ENCODE measurements at places on chromosomes 4 and X. TPM values are rescaled to one million over a fixed set of nuclear protein-coding genes. Genes with fewer than 3 reads are reported as not detected.

GRCh38 chr4:21885770-21886169 lies 62.8 kb downstream of the KCNIP4 start:
- no peaks in the 10 kb centered on the region for H3K27me3 ChIP-seq
- DNase-seq: no peak
- H3K36me3 ChIP-seq: no peaks in the 10 kb centered on the region
- H3K4me1 ChIP-seq: no peaks in the 10 kb centered on the region
- no peak overlapping the region for H3K27ac ChIP-seq

GRCh38 chrX:9897761-9898161 lies 69.4 kb upstream of the CLDN34 start:
- H3K36me3 ChIP-seq: no peaks in the 10 kb centered on the region
- H3K4me3 ChIP-seq: no peak overlapping the region
- H3K27me3 ChIP-seq: no peaks in the 10 kb centered on the region
- no peak for DNase-seq

- no peaks in the 10 kb centered on the region for H3K36me3 ChIP-seq
- H3K27ac ChIP-seq: no peak overlapping the region
- H3K27me3 ChIP-seq: peaks cover 4% of the 10 kb centered on the region
- DNase-seq: no peak
- H3K4me1 ChIP-seq: no peaks in the 10 kb centered on the region
Observed at GRCh38 chr4:44722001-44722400, 4.4 kb downstream of the GNPDA2 start.

- no peaks in the 10 kb centered on the region for H3K36me3 ChIP-seq
- H3K27me3 ChIP-seq: no peaks in the 10 kb centered on the region
- H3K4me1 ChIP-seq: no peaks in the 10 kb centered on the region
- no peak overlapping the region for H3K4me3 ChIP-seq
Observed at GRCh38 chr4:17310269-17310652, 201.6 kb downstream of the QDPR start.

- H3K4me1 ChIP-seq: no peaks in the 10 kb centered on the region
- no peaks in the 10 kb centered on the region for H3K36me3 ChIP-seq
- DNase-seq: no peak
- no peak overlapping the region for H3K4me3 ChIP-seq
Observed at GRCh38 chr4:46930891-46931290, 21.8 kb upstream of the COX7B2 start.

DNA sequence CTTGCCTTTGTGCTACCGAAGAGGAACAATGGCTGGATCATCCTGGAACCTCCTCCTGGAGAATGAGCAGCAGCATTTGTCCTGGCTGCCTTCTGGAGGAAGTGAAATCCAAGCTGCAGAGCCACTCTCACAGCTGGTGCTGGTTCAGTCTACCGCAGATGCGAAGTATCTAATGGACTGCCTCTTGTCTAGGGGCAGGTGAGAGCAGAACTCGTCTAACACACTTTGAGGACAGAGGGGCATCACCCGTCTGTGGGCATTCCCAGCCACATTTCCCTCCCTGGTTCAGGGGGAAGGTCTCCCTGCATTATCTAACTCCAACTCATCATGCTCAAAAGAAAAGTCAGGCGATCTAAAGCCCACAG lies 338.2 kb upstream of the GATB start:
- no peaks in the 10 kb centered on the region for H3K36me3 ChIP-seq
- no peak overlapping the region for H3K27ac ChIP-seq
- no peaks in the 10 kb centered on the region for H3K4me1 ChIP-seq
- no peak for DNase-seq
- no peak overlapping the region for H3K4me3 ChIP-seq
- H3K27me3 ChIP-seq: no peaks in the 10 kb centered on the region

DNA sequence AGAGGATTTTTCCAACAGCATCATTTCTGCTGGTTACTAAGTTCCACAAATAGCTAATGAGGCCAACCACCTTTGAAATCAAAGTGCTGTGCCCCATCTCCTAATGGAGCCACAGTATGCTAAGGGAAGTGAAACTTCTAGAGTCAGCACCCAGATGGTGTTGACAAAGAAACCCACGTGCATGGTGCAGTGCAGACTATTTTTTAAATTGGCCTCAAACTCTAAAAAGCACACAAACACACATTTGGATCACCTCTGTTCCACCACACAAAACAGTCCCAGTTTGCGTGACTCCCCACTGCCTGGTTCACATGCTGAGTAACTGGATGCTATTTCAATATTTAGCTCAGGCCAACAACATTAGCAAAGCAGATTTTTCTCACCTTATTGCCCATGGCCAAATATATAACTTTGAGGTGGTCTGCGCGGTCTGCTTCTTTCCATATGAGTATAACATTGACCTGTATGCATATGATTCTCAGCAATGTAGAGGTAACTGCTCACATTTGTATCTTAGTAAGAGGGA lies 69.9 kb downstream of the AMELX start:
- H3K27ac ChIP-seq: no peak overlapping the region
- H3K4me1 ChIP-seq: no peaks in the 10 kb centered on the region
- no peak overlapping the region for H3K4me3 ChIP-seq
- DNase-seq: no peak

DNA sequence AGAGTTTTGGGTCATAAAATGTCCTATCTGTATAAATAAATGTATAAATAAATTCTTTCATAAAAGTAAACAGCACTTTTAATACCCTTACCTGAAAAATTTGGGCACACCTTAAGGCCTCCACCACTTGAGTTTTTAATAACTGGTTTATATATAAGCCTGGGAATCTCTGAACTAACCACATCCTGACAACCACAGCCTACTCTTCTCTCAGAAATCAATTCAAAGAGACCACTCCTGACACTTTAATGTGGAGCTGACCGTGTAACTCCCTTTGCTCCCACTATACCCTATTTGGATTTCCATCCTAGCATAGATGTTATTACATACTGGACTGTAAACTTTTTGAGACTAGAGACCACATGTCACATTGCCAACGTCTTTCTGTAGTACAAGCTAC lies 3.5 kb downstream of the FBXL5 start:
- no peak for DNase-seq
- no peak overlapping the region for H3K27ac ChIP-seq
- no peaks in the 10 kb centered on the region for H3K27me3 ChIP-seq
- H3K4me1 ChIP-seq: peaks cover 8% of the 10 kb centered on the region

DNA sequence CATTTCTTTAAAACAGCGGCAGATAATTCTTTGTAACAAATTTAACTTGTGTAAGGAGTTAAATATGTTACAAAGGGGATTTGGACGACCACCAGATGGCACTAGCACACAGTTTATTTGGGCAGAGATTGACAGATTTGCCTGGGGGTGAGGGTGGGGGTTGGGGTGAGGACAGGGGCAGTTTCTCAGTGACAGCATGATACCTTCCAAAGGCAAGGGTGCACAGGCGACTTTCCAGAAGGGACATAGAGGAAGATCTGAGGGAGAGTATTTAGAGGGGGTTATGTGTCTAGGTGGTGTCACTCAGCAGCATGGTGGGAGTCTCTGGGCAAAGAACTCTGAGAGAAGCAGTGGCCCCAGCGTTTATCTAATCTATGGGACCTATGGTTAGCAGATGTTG lies 9.6 kb upstream of the TMA16 start:
- H3K4me1 ChIP-seq: no peaks in the 10 kb centered on the region
- H3K4me3 ChIP-seq: no peak overlapping the region
- H3K27me3 ChIP-seq: no peaks in the 10 kb centered on the region
- H3K27ac ChIP-seq: no peak overlapping the region

- peaks cover 5% of the 10 kb centered on the region for H3K4me1 ChIP-seq
- no peaks in the 10 kb centered on the region for H3K36me3 ChIP-seq
- H3K27me3 ChIP-seq: peaks cover 100% of the 10 kb centered on the region
- H3K4me3 ChIP-seq: no peak overlapping the region
Observed at GRCh38 chr4:80201252-80202151, 4.2 kb downstream of the PRDM8 start.

DNA sequence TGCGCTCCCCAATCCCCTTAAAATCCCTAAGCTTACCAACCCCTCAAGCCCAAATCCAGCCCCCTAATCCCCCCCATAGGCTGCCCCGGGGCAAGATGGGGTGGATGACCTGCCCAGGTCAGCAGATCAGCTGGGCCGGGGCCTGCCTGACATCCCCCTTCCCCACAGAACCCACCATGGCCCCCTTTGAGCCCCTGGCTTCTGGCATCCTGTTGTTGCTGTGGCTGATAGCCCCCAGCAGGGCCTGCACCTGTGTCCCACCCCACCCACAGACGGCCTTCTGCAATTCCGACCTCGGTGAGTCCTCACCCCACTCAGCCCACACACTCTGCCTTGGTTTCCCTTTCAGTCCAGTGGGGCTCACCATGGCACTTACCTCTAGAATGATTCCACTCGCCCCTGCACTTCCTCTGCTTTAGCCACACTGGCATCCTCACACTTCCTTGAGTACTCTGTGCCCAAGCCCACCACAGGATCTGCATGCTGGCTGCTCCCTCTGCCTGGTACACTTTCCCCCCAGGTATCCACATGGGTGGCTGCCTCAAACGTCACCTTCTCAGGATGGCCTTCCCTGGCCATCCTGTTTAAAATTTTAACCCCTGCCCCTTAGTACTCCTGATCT lies 1.1 kb downstream of the TIMP1 start:
- no peaks in the 10 kb centered on the region for H3K4me1 ChIP-seq
- no peaks in the 10 kb centered on the region for H3K27me3 ChIP-seq
- no peaks in the 10 kb centered on the region for H3K36me3 ChIP-seq
- H3K4me3 ChIP-seq: peak overlapping the region; percentile 71
- DNase-seq: no peak

- no peaks in the 10 kb centered on the region for H3K36me3 ChIP-seq
- H3K27ac ChIP-seq: peak overlapping the region; percentile 29
- no peak for DNase-seq
Observed at GRCh38 chr4:77800483-77801259, 18.5 kb downstream of the CNOT6L start.

DNA sequence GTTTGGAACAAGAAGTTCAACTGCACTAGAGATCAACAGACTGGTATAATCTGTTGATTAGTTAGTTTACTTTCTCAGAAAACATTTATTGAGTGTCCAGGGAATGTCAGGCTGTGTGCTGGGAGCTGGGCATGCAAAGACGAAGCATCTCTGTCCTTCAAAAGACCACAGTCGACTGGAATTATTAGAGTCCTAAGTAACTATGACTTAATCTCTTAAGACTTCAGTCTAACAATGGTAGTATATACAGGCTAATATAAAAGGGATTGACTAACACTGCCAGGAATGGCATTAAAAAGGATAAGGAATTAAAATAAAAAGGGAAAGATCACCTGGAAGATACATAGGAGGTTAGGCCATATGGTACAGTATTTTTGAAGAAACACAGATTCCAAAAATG lies 128.7 kb downstream of the WDFY3 start:
- H3K36me3 ChIP-seq: peaks cover 60% of the 10 kb centered on the region
- no peak for DNase-seq
- H3K27me3 ChIP-seq: no peaks in the 10 kb centered on the region
- no peak overlapping the region for H3K4me3 ChIP-seq

GRCh38 chrX:103783971-103784370 lies 7.3 kb downstream of the PLP1 start:
- H3K36me3 ChIP-seq: no peaks in the 10 kb centered on the region
- no peaks in the 10 kb centered on the region for H3K4me1 ChIP-seq

- peaks cover under 1% of the 10 kb centered on the region for H3K36me3 ChIP-seq
- H3K4me1 ChIP-seq: no peaks in the 10 kb centered on the region
- no peak overlapping the region for H3K27ac ChIP-seq
- H3K27me3 ChIP-seq: no peaks in the 10 kb centered on the region
Observed at GRCh38 chr4:185384930-185385331, 10.8 kb downstream of the LRP2BP start.

- no peak overlapping the region for H3K27ac ChIP-seq
- no peak overlapping the region for H3K4me3 ChIP-seq
- no peak for DNase-seq
- H3K36me3 ChIP-seq: no peaks in the 10 kb centered on the region
- peaks cover 16% of the 10 kb centered on the region for H3K4me1 ChIP-seq
Observed at GRCh38 chr4:27717431-27717755, 856.8 kb downstream of the STIM2 start.

GRCh38 chrX:129726307-129727111 lies 12.3 kb upstream of the XPNPEP2 start:
- peak; percentile 91 for DNase-seq
- H3K4me3 ChIP-seq: no peak overlapping the region
- no peaks in the 10 kb centered on the region for H3K27me3 ChIP-seq

DNA sequence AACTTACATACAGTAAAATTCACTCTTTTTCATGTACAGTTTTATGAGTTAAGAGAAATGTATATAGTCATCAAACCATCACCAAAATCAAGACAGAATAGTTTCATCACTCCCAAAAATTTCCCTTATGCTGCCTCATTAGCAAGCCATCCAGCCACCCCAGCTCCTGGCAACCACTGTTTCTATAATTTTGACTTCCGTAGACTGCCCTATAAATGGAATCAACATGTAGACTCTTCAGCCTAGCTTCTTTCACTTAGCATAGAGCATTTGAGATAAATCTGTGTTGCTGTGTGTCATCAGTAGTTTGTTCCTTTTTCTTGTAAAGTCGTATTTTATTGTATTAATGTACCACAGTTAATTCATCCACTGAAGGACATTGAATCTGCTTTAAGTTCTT lies 23.2 kb downstream of the HDX start:
- no peaks in the 10 kb centered on the region for H3K27me3 ChIP-seq
- H3K4me3 ChIP-seq: no peak overlapping the region
- H3K4me1 ChIP-seq: no peaks in the 10 kb centered on the region
- no peak for DNase-seq
- H3K27ac ChIP-seq: no peak overlapping the region

- H3K27ac ChIP-seq: no peak overlapping the region
- H3K36me3 ChIP-seq: no peaks in the 10 kb centered on the region
- H3K27me3 ChIP-seq: no peaks in the 10 kb centered on the region
- H3K4me1 ChIP-seq: no peaks in the 10 kb centered on the region
Observed at GRCh38 chr4:117327491-117327890, 242.1 kb upstream of the TRAM1L1 start.

DNA sequence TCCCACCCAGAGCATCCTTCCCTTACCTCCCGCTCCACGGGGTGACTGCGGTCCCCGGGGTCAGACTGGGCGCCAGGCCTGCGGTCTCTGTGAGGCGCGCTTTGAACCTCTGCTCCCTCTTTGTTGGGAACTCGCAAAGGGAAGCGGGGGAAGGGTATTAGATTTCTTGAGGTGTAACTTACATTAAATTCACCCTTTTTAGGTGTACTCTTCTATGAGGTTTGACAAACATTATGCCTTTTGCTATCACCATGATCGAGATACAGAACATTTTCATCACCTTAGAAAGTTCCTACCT lies 569 bp downstream of the DCK start:
- peaks cover 16% of the 10 kb centered on the region for H3K36me3 ChIP-seq
- H3K4me1 ChIP-seq: no peaks in the 10 kb centered on the region
- H3K27me3 ChIP-seq: no peaks in the 10 kb centered on the region
- H3K4me3 ChIP-seq: peak overlapping the region; percentile 89
- H3K27ac ChIP-seq: peak overlapping the region; percentile 85

GRCh38 chr4:24952667-24953066 lies 39.8 kb upstream of the CCDC149 start:
- no peak for DNase-seq
- H3K4me3 ChIP-seq: no peak overlapping the region
- H3K27me3 ChIP-seq: no peaks in the 10 kb centered on the region

The PLAC1 gene
- not detected for total RNA-seq

The SLC9A7 gene
- total RNA-seq: 21.1 TPM

The USP26 gene
- total RNA-seq: not detected

The SHISA3 gene
- total RNA-seq: 33.2 TPM

The DMRTC1 gene
- not detected for total RNA-seq

The GABRA4 gene
- total RNA-seq: 0.37 TPM
